Muscle of arm (tissue), 14 donors: ENCODE measurements at places on chromosomes 2 and 18. TPM values are rescaled to one million over a fixed set of nuclear protein-coding genes. Genes with fewer than 3 reads are reported as not detected.

CYP20A1 gene
- polyA plus RNA-seq: 17.0 TPM

DNA sequence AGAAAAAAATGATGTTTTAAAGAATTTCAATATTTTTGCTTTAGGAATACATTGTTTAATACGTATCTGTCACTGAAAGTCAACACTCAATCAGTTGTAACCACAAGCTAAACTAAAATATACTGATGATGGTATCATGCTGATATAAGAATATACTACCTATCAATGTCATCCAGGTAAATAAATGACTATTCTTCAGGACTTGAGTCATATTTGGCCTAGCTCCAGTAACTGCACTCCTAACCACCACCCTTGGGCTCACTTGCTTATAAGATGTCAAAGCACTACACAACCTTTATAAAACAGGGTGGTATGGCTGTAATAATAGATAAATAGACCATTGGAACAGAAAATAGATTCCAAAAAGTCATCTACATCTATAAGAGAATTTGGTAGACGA lies 48.8 kb downstream of the RND3 start:
- no peak for DNase-seq

DNA sequence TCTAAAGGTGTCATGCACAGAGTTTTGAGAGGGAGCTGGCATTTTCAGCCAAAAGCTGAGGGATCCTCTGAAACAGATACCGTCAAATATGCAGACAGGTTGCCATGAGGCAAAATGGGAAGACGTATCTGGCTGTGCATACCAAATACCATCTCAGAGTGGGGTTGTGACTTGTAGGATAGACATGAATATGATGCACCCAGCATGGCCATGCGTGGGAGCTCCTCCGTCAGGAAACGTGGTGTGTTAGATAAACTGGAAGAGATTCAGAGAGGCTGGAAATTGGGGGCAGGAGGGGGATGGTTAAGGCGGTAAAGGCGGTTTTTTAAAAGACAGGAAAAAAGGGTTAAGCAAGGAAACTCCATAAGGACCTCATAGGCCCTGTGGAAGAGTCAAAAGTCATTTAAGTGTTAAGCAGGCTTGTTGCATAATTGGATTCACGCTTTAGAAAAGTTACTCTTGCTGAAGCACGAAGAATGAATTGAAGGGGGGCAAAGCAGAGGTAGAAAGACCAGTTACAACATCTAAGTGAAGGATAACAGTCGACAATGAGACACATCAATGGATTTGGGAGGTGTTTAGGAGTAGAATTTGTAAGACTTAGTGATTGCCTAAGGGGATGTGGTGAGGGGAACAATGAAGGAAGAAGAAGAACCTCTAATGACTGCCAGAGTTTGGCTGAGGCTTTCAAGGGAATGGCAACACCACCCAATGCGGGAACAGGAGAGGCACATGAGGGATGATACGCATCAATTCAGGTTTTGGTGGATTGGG lies 139.6 kb upstream of the CTAGE1 start:
- DNase-seq: no peak

DNA sequence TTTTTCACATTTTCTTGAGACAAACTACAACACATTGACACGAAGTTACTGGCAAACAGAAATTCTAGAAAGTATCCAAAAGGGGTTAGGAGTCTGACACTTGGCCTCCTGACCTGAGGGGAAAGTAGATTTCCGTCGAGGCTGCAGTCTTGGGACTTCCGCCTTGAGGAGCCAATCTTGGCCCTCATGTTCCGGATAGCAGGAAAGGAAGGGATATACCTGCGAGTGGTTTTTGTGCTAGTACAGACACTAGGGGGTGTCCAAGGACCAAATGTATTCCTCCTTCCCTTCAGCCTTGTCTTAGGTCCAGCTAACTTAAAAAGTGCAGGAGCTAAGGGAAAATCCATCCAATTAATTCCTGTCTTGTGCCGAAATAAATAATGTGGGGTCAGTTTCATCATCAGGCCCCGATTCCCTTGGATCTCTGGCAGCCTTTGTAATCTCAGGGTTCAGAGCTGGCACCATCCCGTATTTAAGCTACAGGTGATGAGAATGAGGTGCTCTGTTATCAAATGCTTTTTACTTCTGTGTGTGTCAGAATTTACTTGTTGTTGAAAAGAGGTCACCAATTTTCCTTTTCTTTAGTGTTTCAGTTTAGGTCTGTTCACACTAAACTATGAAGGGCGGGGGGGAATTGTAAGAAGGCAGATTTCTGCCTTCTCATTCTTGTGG lies 330.2 kb upstream of the FANCL start:
- peak; percentile 62 for DNase-seq

DNA sequence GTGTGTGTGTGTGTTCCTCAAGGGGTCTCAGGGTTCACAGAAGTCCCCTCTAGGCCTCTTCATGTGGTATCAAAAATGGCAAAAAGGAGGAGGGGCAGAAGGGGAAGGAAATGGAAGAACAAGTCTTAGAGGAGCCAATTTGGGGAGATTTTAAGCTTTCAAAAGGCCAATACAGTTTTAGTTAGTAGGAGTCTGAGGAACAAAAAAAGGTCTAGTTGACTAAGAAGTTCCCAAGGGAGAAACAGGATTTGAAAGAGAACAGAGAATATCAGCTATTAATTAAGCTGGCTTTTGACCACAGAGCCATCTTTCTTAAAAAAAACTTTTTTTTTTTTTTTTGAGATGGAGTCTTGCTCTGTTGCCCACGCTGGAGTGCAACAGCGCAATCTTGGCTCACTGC lies 7.1 kb downstream of the RNF125 start:
- DNase-seq: no peak

DNA sequence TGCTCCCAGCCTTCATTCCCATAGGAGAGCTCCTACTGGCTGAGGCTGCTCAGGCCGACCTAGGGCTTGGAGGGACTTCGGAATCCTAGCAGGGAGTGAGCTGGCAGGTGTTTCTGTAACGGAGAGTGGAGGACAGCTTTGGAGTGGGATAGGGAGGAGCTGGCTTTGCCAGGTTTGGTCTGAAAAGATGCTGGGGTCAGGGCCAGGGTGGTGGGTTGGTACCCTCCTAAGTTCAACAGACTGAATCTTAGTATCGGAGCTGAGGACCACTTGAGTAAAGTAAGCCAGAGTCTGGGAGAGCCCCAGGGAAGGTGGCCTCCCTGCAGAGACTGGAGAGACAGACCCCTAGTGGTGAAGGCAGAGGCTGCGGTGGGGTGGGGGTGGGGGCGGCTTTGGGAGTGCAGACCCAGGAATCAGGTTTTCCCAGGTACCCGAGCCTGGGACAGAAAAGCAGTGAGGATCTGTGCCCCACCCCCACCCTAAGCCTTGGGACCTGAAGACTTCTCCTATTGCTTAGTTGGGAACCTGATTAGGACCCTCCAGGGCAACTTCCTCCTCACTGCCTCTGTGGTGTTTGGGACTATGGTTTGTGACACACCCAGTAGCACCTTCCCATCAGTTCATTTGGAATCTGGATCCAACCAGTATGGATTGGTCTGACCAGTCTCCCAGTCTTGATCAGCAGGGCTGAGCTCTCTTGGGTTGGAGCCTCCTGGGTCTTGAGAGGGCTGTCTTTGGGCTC lies 3.0 kb downstream of the CNNM4 start:
- no peak for DNase-seq

DNA sequence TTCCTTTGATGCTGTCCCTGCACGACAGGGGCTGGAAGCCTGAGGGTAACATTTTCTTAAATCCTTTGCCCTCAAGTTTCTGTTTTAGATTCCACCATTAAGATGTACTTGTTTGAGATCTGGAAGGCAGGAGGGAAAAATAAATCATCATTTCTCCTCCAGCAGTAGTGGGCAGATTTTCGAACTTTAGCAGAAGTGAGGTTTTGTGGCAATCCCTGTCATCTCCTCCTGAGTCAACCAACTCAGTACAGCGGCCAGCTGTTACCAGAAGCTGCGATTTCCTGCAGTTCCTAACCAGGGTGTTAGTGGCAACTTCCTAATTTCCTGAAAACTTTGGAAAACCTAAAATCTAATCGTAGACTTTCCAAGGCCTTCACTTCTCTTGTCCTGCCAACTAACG lies 517.2 kb upstream of the ACVR2A start:
- DNase-seq: no peak

DNA sequence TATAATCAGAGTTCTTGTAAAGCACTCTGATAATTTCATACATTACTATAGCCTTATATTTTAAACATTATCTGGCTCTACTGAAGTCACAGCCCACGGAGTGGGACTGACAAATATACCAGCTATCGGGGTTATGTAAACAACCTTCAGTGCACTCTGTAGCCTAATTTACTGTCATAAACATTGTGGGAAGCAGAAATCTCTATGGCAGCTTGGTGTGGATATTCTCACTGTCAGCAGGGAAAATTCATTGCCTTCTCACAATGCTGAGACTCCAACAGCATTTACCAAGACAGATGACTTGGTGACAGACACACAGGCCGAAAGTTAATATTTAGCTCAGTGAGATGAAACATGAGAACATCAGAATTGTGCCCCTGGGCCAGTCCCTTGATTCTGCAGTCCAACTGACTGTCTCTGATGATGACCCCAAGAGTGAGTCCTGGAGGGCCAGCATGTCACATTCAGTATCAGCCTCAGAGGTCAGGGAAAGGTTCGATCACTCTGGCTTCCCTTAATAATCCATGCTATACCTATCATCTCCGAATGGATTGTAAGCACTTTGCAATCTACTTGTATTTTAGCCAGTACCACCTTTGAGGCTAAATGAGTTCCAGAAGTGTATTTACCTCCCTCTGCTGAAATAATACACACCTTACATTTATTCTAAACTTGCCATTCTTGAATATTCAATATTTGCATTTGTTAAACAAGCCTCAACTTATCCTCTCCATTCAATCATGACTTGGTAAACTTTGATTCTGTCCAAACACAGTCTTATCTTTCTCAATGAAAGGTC lies 146.2 kb upstream of the OSR1 start:
- no peak for DNase-seq

DNA sequence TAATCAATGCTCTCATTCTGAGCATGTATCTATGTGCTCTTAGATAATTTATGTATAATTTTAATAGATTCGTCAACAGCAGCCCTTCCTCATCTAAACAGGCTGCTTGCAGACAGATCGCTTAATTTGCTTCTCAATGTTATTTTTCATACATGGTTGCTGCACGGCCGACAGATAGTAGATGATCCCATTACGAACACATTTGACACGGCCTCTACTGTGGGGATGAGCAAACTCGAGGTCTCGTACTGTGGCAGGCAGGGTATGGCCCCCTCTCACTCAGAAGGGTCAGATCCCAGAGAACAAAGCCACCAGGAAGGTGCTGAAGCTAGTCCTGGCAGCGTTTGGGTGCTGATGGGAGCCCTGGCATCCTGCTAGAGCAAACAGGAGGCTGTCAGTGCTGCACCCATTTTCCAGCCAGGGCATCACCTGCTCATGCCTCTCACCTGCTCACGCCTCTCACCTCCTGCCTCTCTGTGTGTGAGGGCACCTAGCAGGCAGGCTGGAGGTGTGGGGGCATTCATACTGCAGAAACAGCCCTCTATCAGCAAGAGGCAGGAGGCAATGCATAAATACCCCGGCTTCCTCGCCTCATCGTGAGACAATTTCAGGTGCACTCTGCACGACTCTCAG lies 80.0 kb downstream of the KLHL29 start:
- no peak for DNase-seq

GRCh38 chr18:36890598-36890997 lies 61.7 kb downstream of the KIAA1328 start:
- DNase-seq: no peak

- no peak for DNase-seq
Measured at GRCh38 chr2:199569336-199569735, 111.6 kb upstream of the SATB2 start.

DNA sequence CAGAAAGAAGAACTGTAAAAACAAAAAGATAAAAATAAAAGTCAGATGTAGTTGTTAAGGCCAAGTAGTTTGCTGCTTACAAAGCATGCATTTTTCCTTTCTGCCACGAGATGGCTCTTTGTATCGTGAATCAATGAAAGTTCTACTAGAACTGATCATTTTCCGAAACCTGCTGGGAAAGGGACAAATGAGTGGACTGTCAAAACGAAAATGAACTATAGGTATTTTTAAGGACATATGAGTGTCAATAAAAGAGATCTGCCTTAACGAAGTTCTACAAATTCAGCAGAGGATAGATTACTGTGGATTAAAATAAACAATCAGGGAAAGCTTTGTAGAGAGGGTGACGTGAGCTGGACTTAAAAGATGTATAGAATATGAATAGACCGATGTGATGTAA lies 15.0 kb upstream of the ELOA2 start:
- DNase-seq: peak; percentile 45

- no peak for DNase-seq
Measured at GRCh38 chr18:36265015-36265414, 32.5 kb upstream of the FHOD3 start.

DNA sequence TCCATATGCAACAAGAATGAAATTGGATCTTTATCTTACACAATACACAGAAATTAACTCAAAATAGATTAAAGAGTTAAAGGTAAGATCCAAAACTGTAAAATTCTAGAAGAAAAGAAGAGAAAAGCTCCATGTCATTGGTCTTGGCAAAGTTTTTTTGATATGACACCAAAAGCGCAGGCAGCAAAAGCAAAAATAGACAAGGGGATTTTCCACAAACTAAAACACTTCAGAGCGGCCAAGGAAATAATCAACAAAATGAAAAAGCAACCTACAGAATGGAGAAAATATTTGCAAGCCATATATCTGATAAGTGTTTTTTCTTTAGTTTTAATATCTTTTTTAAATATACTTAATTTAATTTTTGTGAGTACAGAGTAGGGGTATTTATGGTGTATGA lies 112.8 kb upstream of the CAB39 start:
- no peak for DNase-seq

AKAIN1 gene
- not detected for polyA plus RNA-seq
